RPMI8226 (cell line): ENCODE measurements at places on chromosomes 1 and 21.
A peak's percentile ranks its signal among the peaks of the same experiment; 100 is the strongest.

GRCh38 chr1:229385853-229386456, 43.1 kb upstream of the CCSAP start:
- no peak for DNase-seq

DNA sequence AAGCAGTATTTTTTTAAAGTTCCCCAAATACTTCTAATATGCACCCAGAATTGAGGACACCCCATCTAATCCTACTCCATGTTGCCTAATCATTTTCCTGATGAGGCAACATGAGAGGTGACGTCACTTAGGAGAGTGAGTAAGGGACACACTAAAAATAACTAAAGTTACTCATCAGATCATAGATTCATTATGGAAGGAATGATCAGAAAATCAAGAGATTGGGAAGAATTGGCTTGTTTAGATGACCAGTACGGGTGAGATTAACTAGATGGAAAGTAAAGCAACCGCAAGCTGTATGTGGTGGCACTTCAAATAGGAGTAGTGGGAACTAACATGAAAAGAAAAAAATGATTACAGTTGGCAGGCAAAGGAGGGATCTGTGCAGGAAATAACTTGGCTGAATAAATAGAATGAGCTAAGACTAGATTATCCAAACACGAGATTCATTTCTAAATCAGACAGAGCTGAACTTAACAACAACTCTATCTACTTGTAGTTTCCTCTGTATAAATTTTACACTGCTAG, 61.4 kb upstream of the CXADR start:
- DNase-seq, result no peak

GRCh38 chr1:200520735-200521134, 99.8 kb downstream of the KIF14 start:
- no peak for DNase-seq

DNA sequence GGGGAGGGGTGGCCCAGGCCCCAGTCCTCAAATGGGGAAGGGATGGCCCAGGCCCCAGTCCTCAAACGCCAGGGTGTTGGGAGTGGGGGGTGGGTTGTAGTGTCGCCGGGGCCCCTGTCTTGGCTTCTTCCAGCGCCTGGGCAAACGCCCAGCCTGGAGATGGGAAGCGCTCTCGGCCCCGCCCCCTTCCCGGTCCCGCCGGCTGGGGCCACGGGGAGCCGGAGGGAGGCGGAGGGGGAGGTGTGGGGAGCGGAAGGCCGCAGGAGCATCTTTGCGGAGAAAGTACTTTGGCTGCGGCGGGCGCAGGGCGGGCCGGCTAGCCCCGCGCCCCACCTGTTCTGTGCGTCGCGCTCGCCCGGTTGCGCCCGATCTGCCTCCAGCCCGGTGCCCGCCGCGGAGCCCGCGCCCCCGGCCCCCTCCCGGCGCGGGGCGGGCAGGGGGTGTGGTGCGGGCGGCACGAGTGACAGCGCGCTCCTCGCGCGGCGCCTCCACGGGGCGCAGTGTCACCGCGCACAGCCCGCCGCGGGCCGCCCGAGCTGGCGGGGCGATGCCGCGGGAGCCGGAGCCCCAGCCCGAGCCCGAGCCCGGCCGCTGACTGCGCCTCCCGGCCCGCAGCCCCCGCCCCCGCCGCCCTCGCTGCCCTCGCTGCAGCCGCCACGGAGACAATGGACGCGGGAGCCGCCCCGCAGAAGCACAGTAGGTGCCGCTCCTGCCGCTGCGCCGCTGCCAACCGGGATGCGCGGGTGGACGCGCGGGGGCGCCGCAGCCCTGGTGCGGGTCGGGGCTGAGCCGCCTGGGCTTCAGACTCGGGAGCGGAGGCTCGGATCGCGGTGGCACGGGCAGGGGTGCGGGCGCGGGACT, 31.1 kb upstream of the PEX10 start:
- DNase-seq, result peak; percentile 40
